ENCODE measurements at places on chromosomes 11 and 22. TPM values are rescaled to one million over a fixed set of nuclear protein-coding genes. Genes with fewer than 3 reads are reported as not detected.

Gene ART5
- not detected for total RNA-seq

Gene GLYATL2
- total RNA-seq = not detected

Gene OR4C11
- total RNA-seq = not detected

Gene AKIP1
- total RNA-seq = 23.7 TPM

DNA sequence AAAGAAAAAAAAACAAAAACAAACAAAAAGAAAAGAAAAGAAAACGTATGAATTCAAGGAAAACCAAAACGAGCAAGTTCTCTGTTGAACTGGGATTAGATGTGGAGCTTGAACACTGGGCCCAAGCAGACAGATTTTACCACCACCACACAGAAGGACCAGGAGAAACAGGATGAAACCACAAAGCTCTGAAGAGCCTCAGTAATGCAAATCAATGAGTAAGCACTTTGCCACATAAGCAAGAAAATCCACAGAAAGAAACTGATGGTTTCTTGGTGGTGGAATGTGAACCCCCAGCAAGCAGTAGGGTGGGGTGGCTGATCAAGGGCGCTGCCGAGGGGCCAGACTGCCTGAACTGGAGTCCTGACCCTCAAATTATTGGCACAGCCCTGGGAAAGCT lies 50.9 kb upstream of the NFRKB start:
- no peak for DNase-seq

Data from kidney (tissue), 22 donors.